Effector CD4-positive, alpha-beta T cell (primary cell): ENCODE measurements at places on chromosomes 1 and 21.

GRCh38 chr1:48450505-48450904 is 21.5 kb downstream of the SPATA6 start:
- DNase-seq = no peak

GRCh38 chr1:195415584-195415983 is 1192.7 kb downstream of the KCNT2 start:
- DNase-seq = no peak

- no peak for DNase-seq
These were observed 156.8 kb downstream of the LEPR start for GRCh38 chr1:65577278-65577677.

DNA sequence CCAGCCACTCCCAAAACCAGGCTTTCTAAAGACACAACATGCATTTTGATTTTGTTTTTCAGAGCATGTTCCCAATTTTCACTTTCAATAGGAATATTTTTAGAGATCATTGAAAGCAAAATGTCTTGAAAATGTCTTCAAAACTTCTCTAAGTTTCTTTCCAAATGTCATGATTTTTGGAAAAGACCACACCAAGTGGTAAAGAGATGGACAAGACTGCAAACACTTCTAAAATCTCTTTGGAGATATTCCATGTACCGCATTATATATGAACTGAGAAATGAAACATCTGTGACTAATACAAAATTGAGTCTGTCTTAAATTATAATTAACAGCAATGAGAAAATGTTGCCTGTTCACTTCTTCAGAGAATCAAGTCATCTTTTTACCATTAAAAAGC is 418.0 kb upstream of the PKN2 start:
- DNase-seq = no peak

DNA sequence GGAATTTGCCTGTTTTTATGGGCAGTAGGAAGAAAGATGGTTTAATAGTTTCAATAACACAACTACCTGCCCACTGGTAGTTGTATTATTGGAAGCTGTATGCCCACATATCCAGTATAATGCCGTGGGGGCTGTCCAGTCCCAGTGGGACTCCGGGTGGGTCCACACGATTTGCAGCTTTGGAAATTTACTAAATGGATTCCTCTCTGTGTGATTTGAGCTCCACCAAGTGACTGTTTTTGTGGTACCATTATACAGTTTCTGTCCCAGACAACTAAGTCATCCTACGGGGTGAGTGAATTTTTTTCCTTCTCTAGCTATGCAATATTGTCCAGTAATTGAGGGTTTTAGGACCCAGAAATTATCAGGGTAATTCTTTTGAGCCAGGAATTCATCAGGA is 86.8 kb downstream of the PLA2G4A start:
- no peak for DNase-seq

DNA sequence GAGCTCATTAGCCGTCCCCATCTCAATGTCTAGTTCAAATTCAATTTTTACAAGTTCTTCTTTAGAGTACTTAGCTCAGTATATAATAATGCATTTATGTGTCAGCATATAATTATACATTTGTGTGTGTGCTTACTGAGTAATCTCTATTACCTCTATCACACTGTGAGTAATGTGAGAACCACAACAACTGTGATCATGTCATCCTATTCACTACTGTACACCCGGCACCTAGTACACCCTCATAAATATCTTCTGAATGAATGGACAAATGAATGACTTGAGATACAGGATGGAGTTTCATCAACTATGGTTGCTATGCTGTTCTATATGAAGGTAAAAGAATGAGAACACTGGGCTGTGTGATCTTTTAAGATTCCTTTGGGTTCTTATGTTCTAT is 124.0 kb downstream of the GPATCH2 start:
- no peak for DNase-seq

GRCh38 chr21:42291003-42291750 is 24.0 kb downstream of the TFF3 start:
- DNase-seq = no peak

DNA sequence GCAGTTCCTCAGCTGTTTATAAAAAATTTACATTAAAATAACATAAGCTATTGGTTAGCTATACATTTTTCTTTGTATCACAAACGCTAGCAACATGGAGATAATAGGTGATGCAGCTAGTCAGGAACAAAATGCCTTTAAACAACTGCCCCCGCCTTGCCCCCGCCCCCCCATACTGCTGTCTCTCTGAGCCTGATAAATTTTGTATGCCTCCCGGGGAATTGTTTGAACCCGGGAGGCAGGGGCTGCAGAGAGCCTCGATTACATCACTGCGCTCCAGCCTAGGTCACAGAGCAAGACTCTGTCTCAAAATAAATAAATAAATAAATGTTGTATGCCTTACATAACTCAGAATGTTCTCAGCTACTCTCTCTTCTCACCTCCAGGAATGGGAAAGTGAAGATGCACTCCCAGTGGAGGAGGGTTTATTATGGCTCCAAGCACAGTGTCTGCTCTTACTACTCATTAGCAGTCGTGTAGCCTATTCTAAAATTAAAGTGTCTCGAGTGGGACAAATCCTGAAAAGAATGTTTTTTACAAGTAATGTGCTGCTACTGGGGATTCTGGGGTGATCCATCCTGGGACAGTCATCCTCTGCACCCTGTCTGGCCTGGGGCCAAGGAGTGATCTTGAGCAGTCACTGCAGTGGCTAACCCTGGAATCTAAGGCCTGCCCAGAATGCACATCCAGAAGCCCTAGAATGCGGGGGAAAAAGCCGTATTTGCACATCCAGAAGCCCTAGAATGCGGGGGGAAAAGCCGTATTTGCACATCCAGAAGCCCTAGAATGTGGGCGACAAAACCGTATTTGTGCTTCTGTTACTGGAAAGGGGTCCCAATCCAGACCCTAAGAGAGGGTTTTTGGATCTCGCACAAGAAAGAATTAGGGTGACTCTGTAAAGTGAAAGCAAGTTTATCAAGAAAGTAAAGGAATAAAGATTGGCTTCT is 39.4 kb upstream of the ZNF496 start:
- no peak for DNase-seq

DNA sequence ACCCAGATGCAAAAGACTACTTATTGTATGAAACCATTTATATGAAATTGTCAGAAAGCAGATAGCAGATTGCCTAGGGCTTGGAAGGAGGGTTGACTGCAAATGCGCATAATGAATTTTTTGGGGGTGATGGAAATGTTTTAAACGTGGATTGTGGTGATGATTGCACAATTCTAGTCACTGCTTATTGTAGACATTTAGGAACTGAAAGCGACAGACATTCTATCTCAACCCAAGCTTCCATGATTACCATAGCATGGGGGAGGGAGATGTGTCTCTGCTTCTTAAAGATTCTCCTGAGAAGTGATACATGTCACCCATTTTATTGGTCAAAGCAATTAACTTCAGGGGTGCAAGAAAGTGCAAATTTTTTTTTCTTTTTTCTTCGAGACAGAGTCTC is 2.8 kb upstream of the MTF2 start:
- no peak for DNase-seq

DNA sequence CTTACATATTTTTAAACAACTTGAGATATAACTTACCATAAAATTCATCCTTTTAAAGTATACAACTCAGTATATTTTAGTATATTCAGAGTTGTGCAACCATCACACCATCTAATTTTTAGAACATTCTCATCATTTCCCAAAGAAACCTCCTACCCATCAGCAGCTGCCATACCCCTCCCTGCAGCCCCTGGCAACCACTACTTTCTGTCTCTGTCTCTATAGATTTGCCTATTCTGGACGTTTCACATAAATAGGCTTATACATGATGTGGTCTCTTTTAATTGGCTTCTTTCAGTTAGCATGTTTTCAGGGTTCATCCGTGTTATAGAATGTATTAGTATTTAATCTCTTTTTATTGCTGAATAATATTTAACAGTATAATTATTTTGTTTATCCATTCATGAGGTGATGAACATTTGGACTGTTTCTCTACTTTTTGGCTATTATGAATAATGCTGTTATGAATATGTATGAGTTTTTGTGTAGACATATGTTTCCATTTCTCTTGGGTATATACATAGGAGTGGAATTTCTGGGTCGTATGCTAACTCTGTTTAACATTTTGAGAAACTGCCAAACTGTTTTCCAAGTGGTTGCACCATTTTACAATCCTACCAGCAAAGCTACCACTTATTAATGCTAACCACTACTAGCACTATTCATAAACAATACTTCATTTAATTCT is 29.5 kb downstream of the WDR26 start:
- DNase-seq = no peak

DNA sequence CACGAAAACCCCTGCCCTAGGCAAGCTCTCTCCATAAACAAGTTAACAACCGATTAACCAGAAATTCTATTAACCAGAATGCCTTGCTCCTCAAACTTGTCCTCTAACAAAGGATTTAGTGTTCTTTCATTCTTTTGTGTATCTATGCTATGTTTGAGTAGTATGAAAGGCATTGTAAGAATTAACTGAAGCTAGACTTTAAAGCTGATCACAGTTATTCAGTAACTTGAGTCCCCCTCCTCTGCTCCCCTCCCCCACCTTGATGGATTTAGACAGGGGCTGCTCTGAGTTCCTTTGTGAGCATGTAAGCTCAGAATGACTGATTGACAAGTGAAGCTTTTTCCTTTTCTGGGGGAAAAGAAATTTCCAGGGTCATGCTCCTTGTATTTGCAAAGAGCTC is 257.6 kb downstream of the TTLL7 start:
- DNase-seq = no peak

DNA sequence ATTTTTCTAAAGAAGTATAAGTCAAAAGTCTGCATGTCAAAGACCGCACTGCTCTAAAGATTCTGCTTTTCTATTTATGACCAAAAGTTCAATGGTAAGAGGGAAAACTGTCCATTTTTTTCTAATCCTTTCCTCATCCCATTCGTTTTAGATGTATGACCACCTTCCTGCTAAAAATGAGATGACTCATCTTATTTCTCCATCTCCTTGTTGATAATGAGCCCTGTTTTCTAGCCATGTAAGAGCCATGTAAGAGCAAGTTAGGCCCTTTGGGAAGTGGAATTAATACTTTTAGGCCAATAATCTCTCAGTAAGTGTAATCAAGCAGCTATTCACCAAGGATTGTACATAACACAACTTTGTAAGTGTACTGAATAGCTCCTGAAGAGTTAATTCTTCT is 475.6 kb upstream of the B3GALT2 start:
- DNase-seq = no peak

DNA sequence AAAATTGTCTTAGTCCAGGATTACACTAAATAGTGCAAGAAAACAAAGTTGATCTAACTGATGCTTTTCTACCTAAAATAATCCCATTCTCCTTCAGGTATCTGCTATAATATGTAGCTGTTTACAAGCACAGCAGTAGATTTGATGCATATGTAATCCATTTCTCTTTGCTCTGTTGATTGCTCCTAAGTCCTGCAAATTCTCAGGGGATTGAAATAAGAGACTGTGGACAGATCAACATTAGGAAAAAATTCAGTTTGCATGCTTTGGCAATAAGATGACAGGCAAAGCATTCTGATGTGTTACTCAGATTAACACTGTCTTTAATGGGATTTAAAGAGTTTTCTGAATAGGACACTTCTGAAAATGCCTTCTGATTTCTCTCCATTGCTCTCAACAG is 34.7 kb downstream of the RNF11 start:
- no peak for DNase-seq

- DNase-seq = no peak
These were observed 638.0 kb downstream of the KCNT2 start for GRCh38 chr1:195970209-195970608.

- no peak for DNase-seq
These were observed 54.1 kb downstream of the CD2 start for GRCh38 chr1:116808200-116808847.

GRCh38 chr1:51504806-51505525 is 14.1 kb downstream of the EPS15 start:
- no peak for DNase-seq

DNA sequence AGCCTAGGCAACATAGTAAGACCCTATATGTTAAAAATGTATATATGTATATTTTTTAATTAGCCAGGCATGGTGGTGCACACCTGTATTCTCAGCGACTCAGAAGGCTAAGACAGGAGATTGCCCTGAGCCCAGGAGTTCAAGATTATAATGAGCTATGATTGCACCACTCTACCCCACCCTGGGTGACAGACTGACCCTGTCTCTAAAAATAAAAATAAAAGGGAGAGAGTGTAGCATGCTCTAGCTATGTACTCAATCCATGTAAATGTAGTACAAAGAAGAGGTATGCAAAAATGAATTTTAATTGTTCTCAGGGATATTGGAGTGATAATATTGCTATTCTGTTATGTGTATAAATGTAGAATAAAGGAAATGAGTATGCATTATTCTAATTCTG is 52.9 kb upstream of the DARS2 start:
- no peak for DNase-seq

DNA sequence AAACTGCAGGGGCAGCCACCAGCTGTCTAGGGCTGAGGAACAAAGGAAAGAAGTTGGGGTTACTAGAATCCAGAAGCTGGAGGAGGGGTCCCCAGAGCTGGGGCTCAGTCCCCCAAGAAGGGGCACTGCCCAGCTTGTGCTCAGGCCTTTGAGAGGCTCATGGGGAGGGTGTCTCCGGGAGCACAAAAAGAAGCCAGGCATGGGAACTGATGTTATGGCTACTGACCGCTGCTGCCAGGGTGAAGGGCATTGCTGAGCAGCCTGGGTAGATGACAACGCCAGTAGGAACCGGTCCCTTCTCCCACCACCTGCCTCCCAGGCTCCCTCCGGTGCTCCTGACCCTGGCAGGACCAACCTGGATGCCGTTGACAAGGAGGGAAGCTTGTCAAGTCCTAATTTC is 762.5 kb upstream of the TPTE start:
- no peak for DNase-seq

DNA sequence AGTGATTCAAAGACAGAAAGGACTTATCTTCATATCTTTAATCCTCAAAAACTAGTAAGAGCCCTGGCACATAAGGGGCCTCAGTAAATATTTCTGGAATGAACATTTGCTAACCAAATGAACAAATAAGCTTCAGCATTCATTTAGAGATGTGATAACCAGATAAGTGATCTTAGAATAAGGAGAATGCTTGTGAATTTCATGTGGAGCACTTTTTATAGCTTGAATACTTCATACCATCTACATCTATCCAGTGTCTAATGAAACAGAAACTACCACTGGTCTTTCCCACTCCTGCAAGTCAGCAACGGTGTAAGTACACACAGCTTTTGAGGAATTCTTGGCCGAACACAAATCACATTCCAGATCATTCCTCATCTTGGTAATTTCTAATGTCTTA is 38.5 kb downstream of the EDEM3 start:
- no peak for DNase-seq

DNA sequence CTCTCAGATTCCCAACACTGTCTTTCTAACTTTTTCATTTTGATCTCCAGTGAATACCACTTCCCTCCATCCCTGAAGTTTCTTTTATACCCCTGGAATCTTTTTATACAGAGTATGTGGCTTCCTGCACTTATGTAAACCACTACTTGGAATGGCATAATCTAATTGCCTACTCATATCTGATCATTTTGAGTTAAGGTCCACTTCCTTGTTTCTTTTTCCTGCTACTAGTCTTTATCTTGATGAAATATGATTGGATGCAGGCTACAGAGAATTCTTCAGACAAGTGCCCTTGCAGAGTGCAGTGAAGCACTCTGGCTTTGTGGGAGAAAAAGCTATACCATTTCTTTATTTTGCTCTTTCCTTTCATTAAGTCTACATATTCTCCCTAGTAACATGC is 325.3 kb upstream of the ADAMTS5 start:
- DNase-seq = no peak
